ENCODE measurements at places on chromosomes 2 and 18.

DNA sequence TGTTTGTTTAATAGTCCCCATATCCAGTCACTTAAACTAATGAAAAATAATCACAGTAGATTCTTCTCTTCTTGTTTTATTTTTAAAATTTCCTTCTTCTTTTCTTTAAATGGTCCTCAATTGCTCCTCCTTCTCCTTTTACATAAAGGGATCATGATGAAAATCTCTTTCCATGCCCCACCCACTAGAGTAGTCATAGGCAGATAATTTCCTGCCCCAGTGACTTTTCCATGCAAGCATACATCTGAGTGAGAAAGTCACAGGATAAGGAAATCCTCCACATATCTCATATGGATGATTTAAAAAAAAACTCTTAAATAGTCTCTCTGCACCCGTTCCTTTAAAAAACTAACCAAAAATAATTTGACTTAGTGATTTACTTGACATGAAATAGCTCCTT lies 552.3 kb upstream of the SETBP1 start:
- no peak for DNase-seq

- DNase-seq, result no peak
Measured at GRCh38 chr2:78418021-78418420, 607.5 kb upstream of the REG3G start.

- DNase-seq, result peak; percentile 80
Measured at GRCh38 chr2:25215948-25216679, 47.7 kb upstream of the POMC start.

GRCh38 chr2:230319211-230319862 lies 7.7 kb upstream of the SP140L start:
- DNase-seq, result peak; percentile 53

- DNase-seq, result no peak
Measured at GRCh38 chr2:85744741-85745601, 8.8 kb upstream of the ATOH8 start.

DNA sequence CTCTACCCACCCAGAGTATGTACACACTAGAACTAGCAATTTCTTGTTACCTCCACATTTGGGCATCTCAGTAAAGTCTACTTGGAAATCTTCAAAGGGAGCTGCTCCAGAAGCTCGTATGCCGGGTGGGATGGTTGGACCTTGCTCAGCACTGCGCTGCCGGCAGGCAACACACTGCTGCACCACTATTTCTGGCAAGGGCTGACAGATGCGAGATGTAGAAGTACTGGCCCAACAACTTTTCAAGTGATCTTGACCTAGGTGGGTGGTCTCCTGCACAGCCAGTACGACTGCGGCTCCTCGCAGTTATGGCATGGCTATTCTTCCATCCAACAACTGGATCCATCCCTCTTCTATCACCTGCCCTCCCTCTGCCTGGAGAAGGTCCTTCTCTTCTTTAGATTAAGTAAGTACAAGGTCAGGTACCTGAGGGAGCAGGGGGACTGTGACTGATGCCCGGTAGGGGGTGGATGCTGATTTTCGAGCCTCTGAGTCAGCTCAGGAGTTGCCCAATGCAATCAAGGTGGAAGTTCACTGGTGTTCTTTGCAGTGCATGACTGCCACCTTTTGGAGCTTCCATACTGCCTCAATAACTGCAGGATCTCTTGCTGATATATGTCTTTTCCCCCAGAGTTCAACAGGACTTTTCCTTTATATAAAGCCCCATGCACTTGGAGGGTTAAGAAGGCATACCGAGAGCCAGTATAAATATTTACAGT lies 100.4 kb upstream of the SLC1A4 start:
- no peak for DNase-seq

- no peak for DNase-seq
Measured at GRCh38 chr2:69693775-69694450, 48.0 kb upstream of the ANXA4 start.

DNA sequence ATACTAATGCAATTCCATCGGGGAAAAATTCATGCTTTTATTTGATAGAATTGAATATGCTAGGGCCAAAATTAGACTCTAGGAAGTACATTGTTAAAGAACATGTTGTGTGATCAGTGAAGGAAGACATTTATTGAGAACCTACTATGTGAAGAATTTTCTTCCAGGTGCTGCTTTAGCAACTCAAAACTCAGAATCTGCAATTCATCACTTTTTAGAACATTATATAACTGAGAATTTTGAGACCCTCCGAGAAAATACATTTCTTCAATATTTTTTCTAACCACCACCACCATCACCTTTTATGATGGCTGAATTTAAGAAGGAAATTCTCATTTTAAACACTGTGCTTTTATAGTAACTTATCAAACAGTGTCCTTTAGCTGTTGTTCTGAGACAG lies 315.2 kb downstream of the FIGN start:
- no peak for DNase-seq

DNA sequence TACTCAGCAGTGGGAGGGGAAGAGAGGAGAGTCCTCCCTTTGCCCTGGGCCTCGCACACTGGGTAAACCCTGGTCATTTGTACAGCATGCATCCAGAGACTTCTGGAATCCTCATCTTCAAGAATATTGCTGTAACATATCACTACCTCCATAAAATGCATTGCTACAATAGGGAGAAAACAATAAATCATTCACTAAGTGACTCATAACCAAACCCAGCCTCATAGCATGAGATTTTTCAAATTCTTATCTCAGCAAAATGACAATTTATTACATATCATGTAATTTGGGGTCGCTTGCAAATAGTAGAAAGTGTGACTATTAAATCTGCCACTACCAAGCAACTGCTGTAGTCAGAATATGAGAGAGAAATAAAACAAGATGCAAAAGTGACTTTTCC lies 189.4 kb downstream of the ALK start:
- no peak for DNase-seq
